ENCODE measurements at places on chromosomes 4 and X.

DNA sequence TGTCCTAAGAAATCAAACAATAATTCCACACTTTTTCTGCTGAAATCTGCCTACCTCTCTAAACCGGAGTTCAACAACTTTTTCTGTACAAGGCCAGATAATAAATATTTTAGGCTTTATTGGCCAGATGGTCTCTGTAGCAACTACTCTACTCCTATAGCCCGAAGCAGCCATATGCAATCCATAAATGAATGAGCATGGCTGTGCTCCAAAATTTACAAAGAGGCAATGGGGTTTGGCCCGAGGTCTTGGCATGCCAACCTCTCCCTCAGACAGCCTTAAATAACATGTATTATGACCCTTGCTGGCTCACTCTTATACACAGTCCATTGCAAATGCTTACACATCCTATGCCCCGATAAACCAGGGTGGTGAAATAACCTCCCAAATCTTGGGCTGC, 98.6 kb upstream of the GPM6A start:
- DNase-seq: no peak

- DNase-seq: no peak
Observed at GRCh38 chrX:8194216-8194615, 23.1 kb upstream of the VCX2 start.

DNA sequence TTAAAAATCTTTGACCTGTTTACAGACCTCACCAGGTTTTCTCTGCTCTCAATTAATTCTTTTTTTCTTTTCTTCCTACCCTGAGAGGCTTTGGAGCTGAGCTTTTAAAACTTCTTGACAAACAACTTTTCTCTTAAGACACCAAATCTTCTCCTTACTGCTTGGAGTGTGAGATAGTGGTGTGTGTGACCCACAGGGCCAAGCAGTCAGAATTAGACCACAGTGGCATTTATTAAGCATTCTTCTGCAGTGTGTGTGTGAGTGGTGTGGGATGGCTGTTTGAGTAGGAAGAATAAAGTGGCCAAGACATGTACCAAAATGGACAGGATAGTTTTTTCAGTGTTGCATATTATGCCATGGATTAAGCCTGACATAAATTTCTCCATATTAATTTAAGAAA, 665.1 kb downstream of the RAPGEF2 start:
- DNase-seq: no peak

GRCh38 chr4:166324321-166324720, 451.3 kb downstream of the TLL1 start:
- DNase-seq: no peak

DNA sequence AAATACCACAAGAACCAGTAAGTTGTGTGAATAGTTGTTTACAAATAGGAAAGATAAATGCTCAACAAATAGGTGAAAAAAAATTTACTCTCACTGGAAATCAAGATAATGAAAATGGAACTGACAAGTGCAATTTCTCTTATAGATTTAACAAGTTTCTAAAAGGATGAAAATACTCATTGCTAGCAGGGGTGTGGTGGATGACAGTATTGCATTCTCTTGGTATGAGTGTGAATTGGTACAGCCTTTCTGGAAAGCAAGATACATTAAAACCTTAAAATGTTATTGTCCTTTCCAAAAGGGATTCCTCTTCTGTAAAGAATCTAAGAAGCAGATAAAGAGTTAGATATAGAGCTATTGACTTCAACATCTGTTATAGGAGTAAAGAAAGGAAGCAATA, 240.0 kb upstream of the RPS6KA3 start:
- DNase-seq: no peak

DNA sequence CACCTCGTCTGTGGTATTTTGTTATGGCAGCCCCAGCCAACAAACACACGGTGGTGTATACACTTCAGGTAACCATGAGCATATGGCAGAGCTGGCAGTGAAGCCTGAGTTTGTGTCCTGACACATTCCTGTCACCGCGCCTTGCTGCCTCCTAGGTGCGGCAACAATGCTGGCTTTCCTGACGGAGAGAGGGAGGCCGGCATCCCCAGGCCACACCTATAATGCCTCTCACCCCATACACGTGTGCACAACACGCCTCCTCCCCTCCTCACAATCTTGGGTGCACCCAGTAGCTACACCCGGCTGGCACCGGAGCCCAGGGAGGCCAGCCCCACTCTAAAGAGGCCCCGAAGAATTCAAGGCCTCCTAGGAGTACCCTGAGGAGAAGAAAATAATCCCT, 158.5 kb downstream of the NSUN7 start:
- no peak for DNase-seq

DNA sequence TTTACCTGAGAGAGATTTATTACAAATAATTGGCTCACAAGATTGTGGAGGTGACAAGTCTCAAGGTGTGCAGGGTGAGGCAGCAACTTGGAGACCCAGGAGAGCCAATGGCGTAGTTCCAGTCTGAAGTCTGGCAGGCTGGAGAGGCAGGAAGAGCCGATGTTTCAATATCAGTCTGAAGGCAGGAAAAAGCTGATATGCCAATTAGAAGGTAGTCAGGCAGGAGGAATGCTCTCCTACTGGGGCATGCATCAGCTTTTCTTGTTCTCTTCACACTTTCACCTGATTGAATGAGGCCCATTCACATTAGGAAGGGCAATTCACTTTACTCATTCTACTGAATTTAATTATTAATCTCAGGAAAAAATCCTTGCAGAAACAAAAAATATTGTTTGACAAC, 1351.7 kb upstream of the ADGRL3 start:
- DNase-seq: no peak

- DNase-seq: no peak
Observed at GRCh38 chr4:54228961-54229501, at the start of gene PDGFRA. Gene PDGFRA, plus strand, starts transcription at chr4:54229293. Its CDS starts 29,476 bp downstream, at chr4:54258769.

GRCh38 chr4:162706632-162707031, 460.1 kb downstream of the NAF1 start:
- no peak for DNase-seq

DNA sequence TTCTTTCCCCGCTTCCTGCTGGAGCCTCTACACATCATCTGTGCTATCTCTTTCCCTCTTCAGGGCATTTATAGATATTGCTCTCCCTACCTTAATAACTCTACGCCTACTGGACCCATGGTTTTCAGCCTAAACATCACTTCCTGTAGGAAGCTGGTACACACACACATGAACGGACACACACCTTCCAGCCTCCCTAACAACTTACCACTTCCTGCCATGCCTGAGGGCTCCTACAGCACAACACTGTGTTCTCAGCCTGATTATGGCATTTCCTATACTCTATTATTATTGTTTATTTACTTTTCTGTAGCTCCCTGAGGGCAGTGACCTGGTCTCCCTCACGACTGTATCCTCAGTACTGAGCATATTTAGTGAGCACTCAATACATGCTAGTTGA, 163.6 kb upstream of the MAP3K15 start:
- DNase-seq: no peak

DNA sequence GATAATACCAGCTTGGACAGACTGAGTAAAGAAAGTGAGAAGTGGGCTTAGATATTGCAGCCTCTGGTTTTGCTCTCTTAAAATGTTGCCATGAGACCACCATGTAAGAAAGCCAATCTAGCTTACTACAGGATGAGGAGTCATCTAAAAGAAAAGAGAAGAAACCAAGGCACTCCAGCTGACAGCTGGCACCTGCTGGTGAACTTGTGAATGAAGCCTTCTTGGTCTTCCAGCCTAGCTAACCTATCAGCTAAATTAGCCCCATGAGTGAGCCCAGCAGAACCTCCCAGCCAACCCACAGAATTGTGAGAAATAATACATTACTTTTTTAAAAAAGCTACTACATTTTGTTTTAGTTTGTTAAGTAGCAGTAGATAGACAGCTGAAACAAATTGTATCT, 154.5 kb upstream of the QRFPR start:
- DNase-seq: no peak

- no peak for DNase-seq
Observed at GRCh38 chr4:14095831-14096230, 468.3 kb upstream of the BOD1L1 start.

- DNase-seq: no peak
Observed at GRCh38 chr4:150828159-150828558, 186.9 kb downstream of the LRBA start.

DNA sequence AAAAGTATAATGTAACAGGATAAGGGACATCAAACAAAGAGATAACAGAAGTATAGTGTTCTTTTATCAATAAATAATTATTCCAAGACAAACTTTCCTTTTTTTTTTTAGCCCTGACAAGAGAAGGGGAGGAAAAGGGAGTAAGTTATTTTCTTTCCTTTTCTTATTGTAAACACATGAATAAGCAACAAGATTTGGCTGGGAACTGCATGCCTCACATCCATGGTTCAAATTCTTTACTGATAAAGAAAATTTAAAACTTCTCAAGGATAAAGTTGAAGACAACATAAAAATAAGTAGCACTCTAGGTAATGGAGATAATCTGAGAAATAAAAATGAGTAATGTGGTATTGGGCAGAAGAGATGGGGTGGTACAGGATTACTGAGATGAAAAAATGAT, 71.6 kb downstream of the NEK1 start:
- no peak for DNase-seq

- DNase-seq: peak; percentile 57
Observed at GRCh38 chr4:183504930-183505610, at the start of gene ING2. Gene ING2, plus strand, starts transcription at chr4:183505058. Its CDS starts 138 bp downstream, at chr4:183505196.

GRCh38 chr4:89538886-89539285, 231.3 kb upstream of the GPRIN3 start:
- DNase-seq: no peak

GRCh38 chrX:149760965-149761364, 12.9 kb upstream of the HSFX1 start:
- DNase-seq: no peak

DNA sequence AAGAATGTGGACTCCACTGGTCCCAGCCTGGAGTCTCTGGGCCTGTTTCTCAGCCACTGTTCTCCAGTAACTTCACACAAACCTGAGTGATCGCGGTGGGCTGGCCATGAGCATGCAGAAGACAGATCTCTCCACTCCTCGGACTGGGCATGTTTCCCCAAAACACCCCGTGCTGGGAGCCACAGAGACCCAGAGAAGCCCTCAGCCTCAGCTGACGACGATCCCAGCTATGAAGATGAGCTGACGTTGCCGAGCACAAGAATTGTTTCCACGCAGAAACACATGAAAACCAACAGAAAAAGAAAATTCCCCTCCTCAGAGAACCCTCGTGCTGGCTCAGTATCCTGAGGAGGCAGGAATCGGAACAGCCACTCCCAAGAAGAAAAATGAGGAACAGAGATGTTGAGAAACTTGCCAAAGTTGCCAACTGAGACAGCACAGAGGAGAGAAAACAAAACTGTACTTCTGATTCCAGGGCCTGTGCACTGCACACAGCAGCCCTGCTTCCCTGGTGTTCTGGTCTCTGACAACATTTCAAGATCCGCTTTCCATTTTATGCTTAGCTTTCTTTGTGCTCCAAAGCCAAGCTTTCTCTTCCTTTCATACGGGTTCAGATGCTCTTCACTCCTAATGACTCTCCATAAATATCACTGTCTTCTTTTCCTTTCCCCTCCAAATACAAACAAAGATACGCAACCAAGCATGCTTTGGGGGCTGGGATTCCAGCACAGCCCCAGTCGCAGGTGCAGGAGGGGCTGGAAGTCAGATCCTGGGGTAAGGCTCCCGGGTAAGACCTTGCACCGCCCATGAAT, 81.4 kb downstream of the IRF2 start:
- DNase-seq: no peak

DNA sequence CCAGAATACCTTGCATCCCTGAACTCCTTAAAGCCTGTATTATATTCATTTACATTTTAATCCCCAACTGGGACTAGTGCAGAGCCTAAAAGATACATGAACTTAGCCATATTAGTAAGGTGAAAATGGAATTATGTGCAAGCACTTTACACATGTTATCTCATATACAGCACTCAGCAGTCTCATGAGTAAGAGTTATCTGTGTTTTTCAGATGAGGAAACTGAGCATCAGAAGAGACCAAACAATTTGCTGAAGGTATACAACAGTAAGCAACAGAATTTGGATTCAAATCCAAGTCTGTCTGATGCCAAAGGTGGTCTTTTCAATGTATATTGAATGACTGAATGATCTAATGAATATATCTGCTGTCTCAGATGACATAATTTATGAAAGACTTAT, 12.3 kb downstream of the ATP7A start:
- no peak for DNase-seq

GRCh38 chrX:68686097-68686977, 38.9 kb downstream of the STARD8 start:
- DNase-seq: no peak

GRCh38 chrX:129461801-129462456, 61.4 kb downstream of the SMARCA1 start:
- DNase-seq: peak; percentile 54

GRCh38 chr4:20625426-20625825, 74.8 kb upstream of the PACRGL start:
- DNase-seq: no peak

DNA sequence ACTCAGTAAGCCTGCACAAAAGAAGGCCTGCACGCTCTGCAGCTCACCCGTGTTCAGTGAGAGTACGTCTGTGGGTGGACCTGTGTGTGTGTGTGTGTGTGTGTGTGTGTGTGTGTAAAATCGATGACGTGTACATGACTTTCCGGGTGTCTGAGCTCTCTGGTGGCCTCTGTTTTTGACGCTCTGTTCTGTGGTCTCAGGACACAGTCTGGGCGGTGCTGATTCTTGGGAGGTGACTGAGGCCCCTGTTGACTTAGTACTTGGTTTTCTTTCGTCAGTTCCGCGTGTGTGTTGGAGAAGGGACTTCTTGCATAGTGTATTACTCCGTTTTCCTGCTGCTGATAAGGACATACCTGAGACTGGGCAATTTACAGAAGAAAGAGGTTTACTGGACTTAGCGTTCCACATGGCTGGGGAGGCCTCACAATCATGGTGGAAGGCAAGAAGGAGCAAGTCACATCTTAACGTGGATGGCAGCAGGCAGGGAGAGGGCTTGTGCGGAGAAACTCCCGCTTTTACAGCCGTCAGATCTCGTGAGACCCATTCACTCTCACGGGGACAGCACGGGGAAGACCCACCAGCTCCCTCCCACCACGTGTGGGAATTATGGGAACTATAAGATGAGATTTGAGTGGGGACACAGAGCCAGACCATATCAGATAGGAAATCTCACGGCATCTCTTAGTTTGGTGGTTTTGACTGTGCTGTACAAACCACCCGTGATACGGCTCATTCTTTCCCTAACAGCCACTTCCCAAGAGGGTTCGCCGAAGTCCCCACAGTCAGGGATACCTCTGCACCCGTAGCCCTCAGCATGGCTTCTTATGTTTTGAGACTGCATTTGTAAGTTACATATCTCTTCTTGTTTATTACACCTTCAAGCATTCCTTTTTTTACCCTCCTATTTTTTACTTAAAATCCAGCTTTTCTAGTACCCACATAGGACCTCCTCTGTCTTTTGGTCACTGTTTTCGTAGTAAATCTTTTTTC, 24.5 kb downstream of the UVSSA start:
- DNase-seq: no peak

DNA sequence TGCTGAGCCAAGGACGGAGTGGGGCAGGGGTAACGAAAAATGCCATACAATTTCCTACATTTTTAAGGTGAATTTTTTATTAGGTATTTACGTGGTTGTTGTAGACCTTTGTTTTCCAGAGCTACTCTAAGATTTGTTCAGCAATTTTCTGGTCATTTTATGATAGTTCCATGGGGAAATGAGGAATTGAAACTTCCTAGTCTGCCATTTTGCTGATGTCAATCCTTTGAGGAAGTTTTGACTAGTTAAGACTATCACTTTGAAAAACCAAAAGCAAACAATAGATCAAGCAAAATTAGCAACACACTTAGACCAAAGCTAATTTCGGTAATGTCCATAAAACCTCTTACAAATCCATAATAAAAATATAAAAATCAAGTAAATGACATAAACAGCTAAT, 7.0 kb upstream of the TLR3 start:
- DNase-seq: no peak
